ENCODE measurements at places on chromosomes 2 and 18.

GRCh38 chr18:35387152-35387571, 10.0 kb upstream of the ZNF396 start:
- no peaks in the 10 kb centered on the region for H3K27me3 ChIP-seq
- H3K4me3 ChIP-seq: no peak overlapping the region
- no peaks in the 10 kb centered on the region for H3K36me3 ChIP-seq
- no peak overlapping the region for H3K27ac ChIP-seq

- peaks cover 7% of the 10 kb centered on the region for H3K4me1 ChIP-seq
- H3K27ac ChIP-seq: no peak overlapping the region
Measured at GRCh38 chr2:170214309-170214948, 36.5 kb downstream of the MYO3B start.

DNA sequence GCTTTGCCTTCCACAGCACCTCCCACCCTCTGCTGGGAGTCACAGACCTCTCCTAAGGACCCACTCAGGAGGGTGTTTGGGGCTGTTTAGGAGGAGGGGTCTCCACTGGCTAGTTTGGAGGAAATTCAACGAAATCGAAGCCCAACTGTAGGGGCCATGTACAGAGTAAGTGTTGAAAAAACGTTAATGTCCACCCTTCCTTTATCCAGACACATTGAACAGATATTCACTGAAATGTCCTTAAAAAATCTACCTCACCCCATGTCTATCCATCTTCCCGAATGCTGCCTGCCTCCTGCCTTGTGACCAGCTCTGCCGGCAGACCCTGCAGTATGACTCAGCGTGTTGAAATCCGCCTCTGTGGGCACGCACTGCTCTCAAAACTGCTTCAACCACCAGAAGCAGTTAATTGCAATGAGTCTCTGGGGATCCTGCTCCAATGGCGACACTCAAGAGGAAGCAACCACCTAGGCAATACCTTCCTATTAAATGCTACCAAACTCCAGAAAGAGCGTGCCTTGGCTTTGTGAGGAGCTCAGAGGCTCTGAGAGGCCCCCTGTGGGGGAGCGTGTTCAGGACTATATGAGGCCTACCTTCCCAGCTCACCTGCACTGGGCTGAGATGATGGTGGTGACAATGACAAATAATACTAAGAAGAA, 61.4 kb upstream of the RTN4 start:
- H3K4me3 ChIP-seq: no peak overlapping the region
- no peaks in the 10 kb centered on the region for H3K27me3 ChIP-seq
- peaks cover 49% of the 10 kb centered on the region for H3K4me1 ChIP-seq
- no peak for DNase-seq
- H3K36me3 ChIP-seq: no peaks in the 10 kb centered on the region

GRCh38 chr18:74444104-74444503, 13.0 kb downstream of the DIPK1C start:
- H3K36me3 ChIP-seq: no peaks in the 10 kb centered on the region
- DNase-seq: no peak
- no peaks in the 10 kb centered on the region for H3K4me1 ChIP-seq

GRCh38 chr2:133135035-133135654, 433.1 kb downstream of the NCKAP5 start:
- no peak overlapping the region for H3K27ac ChIP-seq
- H3K36me3 ChIP-seq: no peaks in the 10 kb centered on the region
- no peaks in the 10 kb centered on the region for H3K27me3 ChIP-seq
- peaks cover 12% of the 10 kb centered on the region for H3K4me1 ChIP-seq
- H3K4me3 ChIP-seq: no peak overlapping the region

- H3K36me3 ChIP-seq: no peaks in the 10 kb centered on the region
- DNase-seq: no peak
- no peak overlapping the region for H3K4me3 ChIP-seq
- no peak overlapping the region for H3K27ac ChIP-seq
Measured at GRCh38 chr2:177799531-177799930, 273.0 kb downstream of the PDE11A start.

DNA sequence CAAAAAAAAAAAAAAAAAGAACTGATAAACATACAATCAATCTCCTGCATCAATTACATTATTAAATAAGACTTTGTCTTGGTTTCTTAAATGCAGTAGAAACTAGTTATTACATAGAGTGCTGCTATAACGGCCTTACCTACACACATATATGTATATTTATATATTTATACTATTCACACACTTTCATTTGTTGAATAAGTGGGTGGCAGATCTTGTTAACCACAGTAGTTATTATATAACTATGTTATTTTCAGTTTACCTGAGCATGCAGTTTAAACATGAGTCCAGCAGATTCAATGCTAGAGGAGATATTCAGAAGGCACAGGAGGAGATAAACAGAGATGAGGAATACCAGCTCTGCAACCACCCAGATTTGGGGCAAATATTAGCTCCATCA, 81.5 kb upstream of the CD226 start:
- no peak for DNase-seq
- H3K27me3 ChIP-seq: no peaks in the 10 kb centered on the region
- H3K27ac ChIP-seq: no peak overlapping the region
- peaks cover 44% of the 10 kb centered on the region for H3K36me3 ChIP-seq

Data from esophagus squamous epithelium (tissue), 5 donors.